Psoas muscle (tissue), 8 donors: ENCODE measurements at places on chromosomes 1 and 21. TPM values are rescaled to one million over a fixed set of nuclear protein-coding genes. Genes with fewer than 3 reads are reported as not detected.

AGRN gene
- 4.6 TPM for total RNA-seq

SSBP3 gene
- total RNA-seq, result 24.2 TPM

- no peak for DNase-seq
Measured at GRCh38 chr1:15952317-15953258, 23.3 kb downstream of the ZBTB17 start.

CDC42 gene
- 135 TPM for total RNA-seq

DNA sequence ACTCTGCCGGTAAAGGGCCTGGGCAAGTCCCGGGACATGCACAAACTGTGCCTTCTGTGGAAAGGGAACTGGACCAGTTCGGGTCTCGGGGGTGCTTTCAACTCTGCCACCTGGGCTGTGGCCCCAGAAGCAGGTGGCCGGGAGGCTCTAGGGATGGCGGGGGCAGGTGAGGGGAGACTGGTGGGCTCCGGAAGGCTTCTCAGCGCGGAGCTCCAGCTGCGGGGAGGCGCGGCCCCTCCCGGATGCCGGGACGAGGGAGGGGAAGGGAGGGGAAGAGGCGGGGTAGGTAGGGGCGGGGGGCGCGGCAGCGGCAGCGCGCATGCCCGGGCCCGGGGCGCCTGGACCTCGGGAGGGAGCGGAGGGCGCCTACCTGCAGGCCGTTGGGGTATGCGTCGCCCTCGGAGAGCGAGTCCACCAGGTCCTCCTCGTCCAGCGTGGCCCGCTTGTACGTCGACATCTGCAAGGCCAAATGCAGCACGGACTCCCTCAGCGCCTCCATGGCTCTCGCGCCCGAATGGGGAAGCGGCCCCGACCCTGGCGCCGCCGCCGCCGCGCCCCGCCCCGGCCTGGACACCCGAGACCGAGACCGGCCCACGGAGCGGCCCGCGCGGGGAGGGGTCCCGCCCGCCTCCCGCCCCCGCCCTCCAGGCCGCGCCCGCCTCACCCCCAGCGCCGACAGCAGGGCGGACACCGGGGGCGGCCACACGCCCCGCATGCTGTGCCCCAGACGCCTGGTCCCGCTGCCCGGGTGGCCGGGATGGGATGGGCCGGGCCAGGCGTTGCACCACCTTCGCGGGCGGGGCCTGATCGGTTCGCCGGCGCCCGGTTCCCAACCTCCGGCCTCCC lies at the start of gene ECE1:
ECE1 (minus strand) TSS at position 764 of the 846 bp plus-strand sequence; CDS start at position 715, 49 bp downstream.
- peak; percentile 63 for DNase-seq

CD1E gene
- not detected for total RNA-seq

- DNase-seq, result no peak
Measured at GRCh38 chr1:23601135-23601967, 42.0 kb upstream of the ID3 start.

FMOD gene
- total RNA-seq, result 5.9 TPM

GRCh38 chr1:86823821-86824500 lies 90.0 kb downstream of the SELENOF start:
- DNase-seq, result no peak

DNA sequence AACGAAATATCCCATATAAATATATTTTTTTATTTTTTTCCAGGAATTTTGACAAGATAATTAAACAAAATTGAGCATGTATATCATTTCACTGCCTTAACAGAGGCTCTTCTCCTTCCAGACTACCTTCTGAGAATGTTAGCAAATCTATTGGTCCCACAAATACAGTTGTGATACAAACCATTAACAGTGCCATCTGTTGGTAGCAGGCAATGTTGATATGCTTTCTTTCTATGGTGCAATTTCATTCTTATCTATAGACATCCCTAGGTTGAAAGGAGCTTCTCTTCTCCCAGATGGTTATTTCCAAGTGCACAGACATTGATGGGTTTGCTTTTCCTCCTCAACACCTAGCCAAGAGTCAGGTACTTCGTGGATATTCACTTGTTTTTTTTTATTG lies 303.6 kb downstream of the USH2A start:
- DNase-seq, result no peak

GRCh38 chr21:16554503-16554902 lies 824.7 kb downstream of the USP25 start:
- DNase-seq, result no peak

GRCh38 chr21:14538483-14538882 lies 7.6 kb downstream of the SAMSN1 start:
- DNase-seq, result no peak

GRCh38 chr1:212816567-212817278 lies 25.0 kb downstream of the TATDN3 start:
- DNase-seq, result no peak

- DNase-seq, result no peak
Measured at GRCh38 chr1:4786055-4786454, 131.6 kb downstream of the AJAP1 start.

DNA sequence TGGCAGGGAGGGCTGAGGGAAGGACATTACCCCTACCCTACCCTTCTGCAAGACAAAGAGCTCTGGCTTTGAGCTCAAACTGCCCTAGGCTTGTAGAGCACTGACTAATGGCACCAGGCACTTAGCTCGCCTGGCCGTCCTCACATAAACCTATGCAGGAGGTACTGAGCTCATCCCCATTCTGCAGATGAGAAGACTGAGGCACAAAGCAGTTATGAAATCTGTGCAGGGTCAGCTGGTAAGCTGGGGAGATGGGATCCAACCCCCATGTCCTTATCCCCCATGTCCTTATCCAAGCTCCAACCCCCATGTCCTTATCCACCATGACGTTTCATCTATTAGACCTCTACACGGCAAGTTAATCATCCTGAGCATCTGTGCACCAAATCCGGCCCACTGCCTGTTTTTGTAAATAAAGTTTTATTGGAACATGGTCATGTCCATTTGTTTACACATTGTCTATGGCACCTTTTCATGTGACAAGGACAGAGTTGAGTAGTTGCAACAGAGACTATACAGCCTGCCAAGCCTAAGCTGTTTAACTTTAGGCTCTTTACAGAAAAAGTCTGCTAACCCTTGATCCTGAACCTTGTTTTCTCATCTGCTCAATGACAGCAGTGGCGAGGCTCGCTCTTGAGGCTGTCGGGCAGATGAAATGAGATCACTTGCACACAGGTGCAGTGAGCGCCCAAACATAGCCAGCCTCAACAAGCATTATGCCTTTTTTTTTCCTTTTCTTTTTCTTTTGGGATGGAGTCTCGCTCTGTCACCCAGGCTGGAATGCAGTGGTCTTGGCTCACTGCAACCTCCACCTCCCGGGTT lies 86.8 kb downstream of the FBXO2 start:
- no peak for DNase-seq

DNA sequence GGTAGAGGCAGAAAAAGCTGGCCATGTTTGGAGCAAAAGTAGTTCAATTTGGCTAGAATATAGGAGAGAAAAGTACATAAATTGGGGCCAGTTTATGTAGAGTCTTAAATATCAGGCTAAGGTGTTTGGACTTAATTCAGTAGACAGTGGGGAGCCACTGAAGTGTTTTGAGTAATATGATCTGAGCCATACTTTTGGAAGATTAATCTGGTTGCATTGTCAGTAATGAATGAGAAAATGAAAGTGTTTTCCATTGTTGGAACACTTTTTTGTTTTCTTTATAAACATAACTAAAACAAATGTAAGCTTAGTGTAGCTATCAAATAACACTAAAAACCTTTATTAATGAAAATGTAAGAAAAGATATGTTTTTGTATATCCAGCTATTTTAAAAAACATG lies 42.1 kb downstream of the POU2F1 start:
- DNase-seq, result no peak

- DNase-seq, result no peak
Measured at GRCh38 chr1:9442278-9442846, 96.9 kb upstream of the SLC25A33 start.
